ENCODE measurements at places on chromosomes 6 and 20.
A peak's percentile ranks its signal among the peaks of the same experiment; 100 is the strongest.

GRCh38 chr20:2825761-2826160, 9.6 kb downstream of the TMEM239 start:
- no peak for DNase-seq

- DNase-seq, result no peak
Observed at GRCh38 chr6:227074-227782, 65.1 kb upstream of the DUSP22 start.

DNA sequence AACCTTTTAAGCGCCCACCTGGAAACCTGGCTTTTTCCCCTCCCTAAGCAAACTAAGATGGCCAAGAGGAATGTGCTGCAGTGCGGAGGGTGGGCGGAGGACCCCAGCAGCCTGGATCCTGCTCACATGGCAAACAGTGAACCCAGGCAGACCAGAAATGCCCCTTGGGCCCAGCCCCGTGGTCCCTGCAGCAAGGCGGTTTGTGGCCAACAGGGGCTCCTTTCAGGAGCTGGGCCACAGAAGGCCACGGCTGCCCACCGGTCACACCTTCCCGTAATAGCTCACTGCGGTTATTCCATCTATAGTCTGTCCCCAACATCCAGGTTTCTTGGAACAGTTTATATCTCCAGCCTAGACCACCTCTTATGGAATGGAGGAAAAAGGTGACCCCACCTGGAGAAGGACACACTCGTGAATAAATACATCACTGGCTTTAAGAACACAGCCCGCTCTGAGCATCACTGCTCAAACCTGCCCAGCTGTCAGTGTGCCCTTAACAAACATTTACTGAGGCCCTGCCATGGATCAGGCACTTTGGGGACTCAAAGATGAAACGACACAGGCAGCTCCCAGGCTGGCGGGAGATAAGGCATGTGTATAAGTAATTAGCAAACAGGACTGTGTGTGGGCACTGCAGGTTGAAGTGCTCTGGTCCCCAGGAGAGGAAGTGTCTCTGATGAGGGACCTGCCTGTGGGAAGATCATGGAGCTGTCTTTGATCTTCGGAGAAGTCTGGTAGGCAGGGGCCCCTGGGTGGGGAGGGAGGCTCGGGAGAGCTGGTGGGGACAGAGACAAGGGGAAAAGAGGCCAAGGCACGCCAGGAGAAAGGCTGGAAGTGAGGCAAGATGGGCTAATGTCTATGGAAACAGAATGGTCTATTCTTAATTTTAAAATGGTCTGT, 3.2 kb upstream of the TUBB1 start:
- no peak for DNase-seq

- DNase-seq, result no peak
Observed at GRCh38 chr6:136544326-136544725, 5.9 kb downstream of the MAP7 start.

- no peak for DNase-seq
Observed at GRCh38 chr6:7183707-7184106, 75.9 kb downstream of the RREB1 start.

DNA sequence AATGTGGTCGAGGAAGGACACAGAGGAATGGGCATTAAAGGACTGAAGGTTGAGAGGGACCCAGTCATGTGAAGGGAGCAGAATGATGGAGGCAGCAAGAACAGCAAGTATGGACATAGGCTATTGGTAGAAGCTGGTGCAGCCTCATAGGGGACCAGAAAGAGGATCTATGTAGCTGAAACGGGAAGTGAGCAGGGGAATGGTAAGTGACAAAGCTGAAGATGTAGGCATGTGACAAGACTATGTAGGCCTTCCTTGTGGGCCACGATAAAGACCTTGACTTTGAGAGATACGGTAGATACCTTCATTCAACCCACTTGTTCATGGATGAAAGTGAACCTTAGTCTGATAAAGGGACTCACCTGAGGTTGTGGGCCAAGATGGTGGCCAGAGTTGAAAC, 3.5 kb downstream of the CTNNBL1 start:
- no peak for DNase-seq

GRCh38 chr6:150692604-150693003, 92.9 kb downstream of the PLEKHG1 start:
- no peak for DNase-seq

GRCh38 chr20:14672066-14672465, 334.7 kb upstream of the FLRT3 start:
- DNase-seq, result no peak

GRCh38 chr6:114569669-114570068, 226.8 kb upstream of the HS3ST5 start:
- no peak for DNase-seq

DNA sequence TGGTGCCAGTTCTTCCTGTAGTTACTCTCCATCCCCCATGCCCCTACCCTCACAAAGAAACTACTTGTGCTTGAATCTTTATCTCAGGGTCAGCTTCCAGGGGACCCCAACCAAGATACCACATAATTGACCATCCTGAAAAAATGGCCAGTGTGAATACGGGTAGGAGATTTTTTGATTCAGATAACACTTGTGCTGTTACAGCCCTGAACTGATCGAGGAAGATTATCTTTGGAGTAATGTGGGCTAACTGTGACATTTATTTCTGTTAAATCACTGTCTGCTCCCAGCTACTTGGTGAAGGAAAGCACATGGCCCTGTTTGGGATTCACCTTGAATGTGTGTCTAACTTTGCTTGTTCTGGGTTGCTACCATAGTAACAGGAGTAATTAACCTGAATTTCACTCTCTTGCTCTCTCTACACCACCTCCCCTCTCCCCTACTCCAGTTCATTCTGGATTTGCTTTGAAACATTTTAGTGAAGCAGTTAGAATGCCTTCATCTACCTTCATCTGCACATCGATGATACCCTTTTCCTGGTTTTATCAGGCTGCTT, 219.6 kb upstream of the CHD6 start:
- no peak for DNase-seq

GRCh38 chr20:53948383-53949318, 121.7 kb downstream of the BCAS1 start:
- DNase-seq, result no peak

DNA sequence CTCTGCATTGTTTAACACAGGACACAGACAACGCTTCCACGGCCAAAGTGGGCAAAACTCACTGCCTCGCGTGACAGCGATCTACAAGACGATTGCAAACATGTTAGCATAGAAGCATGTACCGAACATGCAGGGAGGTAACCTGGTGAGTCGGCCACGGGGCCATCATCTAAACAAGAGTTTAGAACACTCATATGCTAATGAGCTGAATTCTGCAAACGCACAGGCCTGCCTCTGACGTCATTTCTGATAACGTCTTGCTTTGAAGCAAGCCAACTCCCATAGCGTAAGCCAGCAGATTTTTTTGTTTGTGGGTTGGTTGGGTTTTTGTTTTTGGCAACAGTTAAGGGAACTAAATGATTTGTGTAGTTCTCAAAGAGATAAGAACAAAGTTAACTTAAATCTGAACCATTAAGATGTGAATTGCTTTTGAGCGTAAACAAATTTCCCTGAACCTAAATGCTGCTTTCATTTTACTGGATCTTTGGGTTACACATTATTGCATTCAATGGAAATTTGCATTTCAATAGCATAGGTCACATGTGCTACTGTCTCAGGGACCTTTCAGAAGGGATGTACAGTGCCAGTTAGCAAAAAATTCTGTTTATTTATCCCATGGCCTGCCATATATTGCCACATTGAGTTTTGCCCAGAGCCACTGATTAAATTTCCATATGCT, 184.5 kb upstream of the PDE10A start:
- DNase-seq, result no peak

- DNase-seq, result no peak
Observed at GRCh38 chr6:141990840-141991239, 141.9 kb upstream of the GJE1 start.

- no peak for DNase-seq
Observed at GRCh38 chr20:21557241-21558020, 43.6 kb upstream of the NKX2-2 start.

GRCh38 chr6:89244241-89244985, 27.3 kb upstream of the GABRR1 start:
- DNase-seq, result no peak

- no peak for DNase-seq
Observed at GRCh38 chr20:60201198-60201835, 243.1 kb downstream of the CDH26 start.

DNA sequence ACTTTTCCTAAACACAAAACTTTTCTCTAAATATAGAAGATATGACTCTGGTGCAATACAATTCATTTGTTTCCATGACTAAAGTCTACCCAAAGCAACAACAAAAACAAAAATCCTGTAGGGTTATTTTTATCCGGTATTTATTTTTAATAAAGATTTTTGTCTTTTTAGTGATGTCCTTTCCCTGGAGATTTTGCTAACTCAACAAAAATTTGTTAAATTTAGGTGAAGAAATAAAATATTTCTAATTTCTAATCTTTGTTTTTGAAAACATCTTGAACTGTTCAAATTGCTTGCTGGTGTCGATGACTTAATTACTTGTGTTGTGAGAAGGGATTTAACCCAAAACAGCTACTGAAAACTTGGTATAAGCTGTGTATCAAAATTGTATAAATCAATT, 741.8 kb downstream of the HDGFL1 start:
- no peak for DNase-seq

- no peak for DNase-seq
Observed at GRCh38 chr6:109002882-109003281, 91.8 kb downstream of the SESN1 start.

- no peak for DNase-seq
Observed at GRCh38 chr6:116298973-116299372, 19.2 kb upstream of the TSPYL1 start.

- no peak for DNase-seq
Observed at GRCh38 chr20:24574797-24575196, 105.4 kb downstream of the SYNDIG1 start.

GRCh38 chr6:169520104-169520503, 181.7 kb downstream of the WDR27 start:
- DNase-seq, result no peak

DNA sequence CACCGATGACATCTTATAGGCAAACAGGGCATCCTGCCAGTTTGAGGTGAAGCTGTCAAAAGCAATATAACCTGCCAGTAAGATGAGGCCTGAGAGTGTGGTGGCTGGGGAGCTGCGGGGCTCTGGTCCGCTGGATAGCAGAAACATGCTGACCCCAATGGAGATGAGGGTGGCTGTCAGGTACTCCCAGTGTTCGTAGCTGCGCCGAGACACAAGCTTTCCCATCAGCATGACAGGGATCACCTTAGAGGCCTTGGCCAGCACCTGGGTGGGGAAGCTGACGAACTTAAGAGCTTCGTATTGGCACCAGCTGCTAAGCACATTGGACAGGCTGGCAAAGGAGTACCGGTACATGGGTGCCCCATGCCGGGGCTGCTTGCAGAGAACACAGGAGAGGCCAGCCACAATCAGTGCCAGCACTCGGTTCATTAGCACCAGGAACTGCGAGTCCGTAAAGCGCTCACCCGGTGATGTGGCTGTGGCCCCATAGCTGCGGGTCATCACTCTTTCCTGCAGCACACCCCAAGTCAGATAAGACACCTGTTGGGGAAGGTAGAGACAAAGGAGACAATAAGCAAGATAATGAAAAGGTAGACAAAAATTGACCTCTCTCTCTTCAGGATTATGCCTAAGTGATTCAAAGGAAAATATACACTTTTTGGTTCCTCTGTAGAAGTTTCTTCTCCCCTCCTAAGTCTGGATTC, 2.1 kb downstream of the SLC35B2 start:
- no peak for DNase-seq

- no peak for DNase-seq
Observed at GRCh38 chr6:44485601-44486401, 98.3 kb downstream of the CDC5L start.

- DNase-seq, result no peak
Observed at GRCh38 chr20:53768329-53768728, 174.7 kb upstream of the ZNF217 start.

GRCh38 chr6:3540253-3540820, 83.5 kb upstream of the SLC22A23 start:
- DNase-seq, result no peak

DNA sequence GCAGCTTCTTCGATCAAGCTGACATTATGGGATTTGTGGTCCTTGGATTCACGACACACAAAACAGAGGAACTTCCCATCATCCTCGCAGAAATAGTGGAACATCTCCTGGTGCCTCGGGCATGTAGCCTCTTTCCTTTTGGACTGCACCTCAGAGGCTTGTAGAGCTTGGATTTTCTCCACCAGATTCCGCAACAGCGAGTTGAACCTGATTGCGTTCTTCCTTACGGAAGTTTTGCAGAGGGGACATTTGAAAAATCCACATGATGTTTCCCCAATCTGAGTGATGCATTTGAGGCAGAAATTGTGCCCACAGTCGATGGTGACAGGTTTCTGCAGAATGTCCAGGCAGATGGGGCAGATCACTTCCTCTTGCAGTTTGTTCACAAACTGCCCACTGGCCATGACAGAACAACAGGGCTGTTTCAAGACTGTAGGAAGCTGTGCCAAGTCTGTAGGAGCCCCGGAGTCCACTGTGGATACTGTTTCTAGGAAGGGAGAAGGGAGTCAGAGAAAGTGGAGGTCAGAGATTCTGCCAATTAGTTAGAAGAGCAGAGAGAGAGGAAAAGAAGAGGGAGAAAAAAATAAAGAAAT, 392 bp downstream of the TRIM31 start:
- DNase-seq, result no peak

- no peak for DNase-seq
Observed at GRCh38 chr6:92942549-92942948, 476.8 kb downstream of the EPHA7 start.

DNA sequence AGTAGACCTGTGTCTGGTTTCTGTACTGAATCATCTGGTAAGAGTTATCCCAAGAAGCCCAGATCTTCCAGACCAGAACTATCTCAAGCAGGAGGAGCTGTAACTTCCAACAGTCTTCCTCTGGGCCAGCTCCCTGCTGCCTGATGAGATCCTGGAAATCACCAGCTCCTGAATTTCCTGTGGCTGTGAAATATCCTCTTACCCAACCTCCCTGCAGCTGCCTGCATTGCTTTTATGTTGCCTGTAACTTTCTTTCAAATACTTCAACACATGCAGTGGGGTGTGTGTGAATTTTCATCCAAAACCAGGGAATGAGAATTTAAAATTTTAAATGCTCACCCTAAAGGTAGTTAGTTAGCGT, 160.5 kb upstream of the LAMP5 start:
- DNase-seq, result no peak

GRCh38 chr6:149170564-149171452, 146.7 kb upstream of the TAB2 start:
- peak; percentile 79 for DNase-seq

- DNase-seq, result no peak
Observed at GRCh38 chr6:19550380-19550779, 286.8 kb upstream of the ID4 start.

- DNase-seq, result no peak
Observed at GRCh38 chr6:124867121-124867520, 95.1 kb upstream of the RNF217 start.

DNA sequence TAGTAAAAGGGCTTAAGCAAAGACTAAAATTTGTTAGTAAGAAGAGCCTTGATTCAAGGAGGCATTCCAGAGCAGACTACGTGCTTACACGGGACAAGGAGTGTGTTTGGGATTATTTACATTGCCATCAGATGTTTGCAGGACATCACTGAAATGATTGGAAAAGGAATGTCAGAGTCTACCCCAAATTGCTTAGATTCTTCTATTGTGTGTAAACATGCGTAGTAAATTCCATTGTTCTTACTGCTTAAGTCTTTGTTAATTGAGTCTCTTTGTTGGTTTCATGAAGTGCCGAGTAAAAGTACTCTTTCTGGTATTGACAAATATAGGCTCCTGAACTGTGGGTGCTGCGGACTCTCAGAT, 60.5 kb downstream of the CD83 start:
- no peak for DNase-seq

GRCh38 chr20:38870733-38871559, 55.3 kb upstream of the FAM83D start:
- DNase-seq, result no peak
